Jurkat, Clone E6-1 (cell line): ENCODE measurements at places on chromosomes 3 and 15.

DNA sequence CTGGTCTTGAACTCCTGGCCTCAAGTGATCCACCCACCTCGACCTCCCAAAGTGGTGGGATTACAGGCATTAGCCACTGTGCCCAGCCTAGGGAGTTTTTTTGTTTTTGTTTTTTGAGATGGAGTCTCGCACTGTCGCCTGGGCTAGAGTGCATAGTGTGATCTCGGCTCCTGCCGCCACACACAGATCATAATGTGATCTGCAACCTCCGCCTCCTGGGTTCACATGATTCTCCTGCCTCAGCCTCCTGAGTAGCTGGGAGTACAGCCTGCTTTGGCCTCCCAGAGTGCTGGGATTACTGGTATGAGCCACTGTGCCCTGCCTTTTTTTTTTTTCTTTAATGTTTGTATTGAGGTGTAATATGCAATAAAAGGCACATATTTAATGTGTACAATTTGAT lies 78.2 kb downstream of the SMAD3 start:
- DNase-seq, result no peak

- no peak for DNase-seq
Observed at GRCh38 chr3:157500232-157500631, 3.0 kb downstream of the VEPH1 start.

DNA sequence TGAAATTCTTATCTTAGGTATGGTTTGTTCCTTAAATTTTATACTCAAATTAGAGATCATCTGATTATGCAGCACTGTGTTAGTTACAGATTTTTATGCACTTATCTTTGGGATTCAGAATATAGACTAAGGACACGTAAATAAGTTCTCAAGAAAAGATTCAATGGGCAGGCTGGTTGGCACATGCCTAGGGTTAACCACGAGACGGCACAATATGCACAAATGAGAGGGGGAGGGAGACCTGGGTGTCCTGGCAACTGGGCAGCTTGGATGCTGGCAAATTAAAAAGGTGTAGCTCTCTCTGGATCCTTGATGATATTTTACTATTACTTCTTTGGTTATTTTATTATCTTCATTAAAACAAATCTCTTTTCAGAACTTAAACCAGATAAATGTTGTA lies 672 bp downstream of the AADAC start:
- DNase-seq, result no peak

DNA sequence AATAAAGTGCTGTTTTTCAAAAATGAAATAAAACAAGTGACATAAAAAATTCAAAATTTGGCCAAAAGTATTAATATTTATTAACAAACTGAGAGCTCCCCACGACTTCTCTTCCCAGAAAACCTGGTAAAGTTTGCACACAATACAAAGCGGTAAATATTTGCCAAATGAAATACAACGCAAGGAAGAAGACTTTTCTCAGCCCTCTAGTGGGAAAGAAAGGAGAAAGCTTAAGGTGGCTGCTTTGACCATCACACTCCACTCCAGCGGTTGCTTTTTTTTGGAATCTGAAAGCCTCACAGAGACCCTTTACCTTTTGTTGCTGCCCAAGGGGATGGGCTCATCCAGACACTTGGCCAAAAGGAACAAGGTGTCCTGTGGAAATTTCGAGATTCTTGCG lies 1.1 kb upstream of the GK5 start:
- no peak for DNase-seq

DNA sequence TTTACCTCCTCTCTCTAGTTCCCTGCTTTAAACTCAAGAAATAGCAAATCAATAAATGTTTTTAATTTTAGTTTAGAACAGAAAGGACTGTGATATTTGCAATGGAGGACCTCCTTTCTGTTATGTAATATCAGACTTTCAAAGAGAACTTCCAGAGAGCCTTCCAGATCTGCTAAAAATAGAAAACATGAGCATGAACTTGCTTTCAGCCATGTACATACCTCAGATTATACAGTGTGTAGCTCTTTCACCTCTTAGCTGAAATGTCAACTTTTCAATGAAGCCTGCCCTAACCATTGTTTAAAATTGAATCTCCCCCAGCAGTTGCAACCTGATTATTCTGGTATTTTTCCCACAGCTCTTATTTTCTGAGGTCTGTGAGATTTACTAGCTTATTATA lies 12.6 kb downstream of the CAPN7 start:
- DNase-seq, result no peak

DNA sequence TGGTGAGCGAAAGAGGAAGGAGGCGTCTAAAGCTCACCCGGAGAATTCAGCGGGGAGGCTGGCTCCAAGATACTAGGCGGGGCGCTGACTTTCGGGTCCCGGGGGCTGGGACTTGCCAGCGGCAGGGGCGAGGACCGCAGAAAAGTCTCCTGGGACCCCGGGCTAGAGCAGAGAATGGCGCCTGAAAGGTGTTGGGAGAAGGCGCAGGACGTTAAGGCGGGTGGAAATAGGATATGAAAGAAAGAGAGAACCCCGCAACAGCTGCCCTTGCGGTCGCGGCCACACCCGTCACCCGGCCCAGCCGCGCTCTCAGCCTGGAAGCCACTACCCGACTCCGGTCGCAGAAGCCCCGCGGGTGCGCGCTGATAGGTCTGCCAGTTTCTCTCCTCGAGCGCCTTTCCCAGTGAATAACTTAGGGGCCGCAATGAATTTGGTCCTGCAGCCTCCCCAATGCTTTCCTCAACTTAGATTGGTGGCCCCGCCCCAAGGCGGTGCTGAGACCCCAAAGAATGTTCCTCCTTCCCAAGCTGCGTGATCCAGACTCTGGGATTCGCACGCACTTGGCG lies 604 bp downstream of the LTK start:
- DNase-seq, result no peak

DNA sequence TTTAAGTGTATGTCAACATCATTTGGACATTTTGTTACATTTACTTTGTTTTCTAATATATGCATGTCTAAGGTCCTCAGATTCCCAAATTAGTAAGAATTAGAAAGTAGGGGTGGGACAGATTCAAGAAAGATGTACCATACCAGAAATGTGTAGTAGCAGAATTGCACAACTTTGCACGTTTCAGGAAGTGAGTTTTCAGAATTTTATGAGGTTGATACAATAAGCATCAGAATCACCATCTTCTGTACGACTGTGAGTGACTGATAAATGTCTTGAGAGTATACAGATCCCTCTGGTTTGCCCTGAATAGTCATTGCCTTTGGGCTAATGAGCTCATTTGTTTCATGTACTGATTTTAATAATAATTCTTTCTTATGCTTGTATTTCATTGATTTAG lies 9.3 kb downstream of the ARIH2 start:
- DNase-seq, result no peak

DNA sequence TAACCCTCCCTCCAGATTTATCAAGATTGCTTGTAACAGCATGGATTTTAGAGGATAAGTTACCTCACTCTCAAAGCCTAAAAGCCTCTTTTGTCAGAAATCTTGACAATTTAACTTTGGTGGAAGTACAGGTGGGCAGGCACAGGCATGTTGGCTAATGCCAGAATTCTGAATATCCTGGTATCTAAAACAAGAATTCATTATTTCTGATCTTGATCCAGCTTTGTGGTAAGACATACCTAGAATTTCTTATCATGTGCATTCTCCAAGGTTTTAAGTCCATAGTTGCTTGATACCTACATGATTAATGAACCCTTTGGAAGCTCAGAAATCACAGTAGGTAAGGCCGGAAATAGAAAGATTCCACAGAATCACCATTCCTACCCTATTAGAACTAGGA lies 109.9 kb upstream of the TTC14 start:
- no peak for DNase-seq

DNA sequence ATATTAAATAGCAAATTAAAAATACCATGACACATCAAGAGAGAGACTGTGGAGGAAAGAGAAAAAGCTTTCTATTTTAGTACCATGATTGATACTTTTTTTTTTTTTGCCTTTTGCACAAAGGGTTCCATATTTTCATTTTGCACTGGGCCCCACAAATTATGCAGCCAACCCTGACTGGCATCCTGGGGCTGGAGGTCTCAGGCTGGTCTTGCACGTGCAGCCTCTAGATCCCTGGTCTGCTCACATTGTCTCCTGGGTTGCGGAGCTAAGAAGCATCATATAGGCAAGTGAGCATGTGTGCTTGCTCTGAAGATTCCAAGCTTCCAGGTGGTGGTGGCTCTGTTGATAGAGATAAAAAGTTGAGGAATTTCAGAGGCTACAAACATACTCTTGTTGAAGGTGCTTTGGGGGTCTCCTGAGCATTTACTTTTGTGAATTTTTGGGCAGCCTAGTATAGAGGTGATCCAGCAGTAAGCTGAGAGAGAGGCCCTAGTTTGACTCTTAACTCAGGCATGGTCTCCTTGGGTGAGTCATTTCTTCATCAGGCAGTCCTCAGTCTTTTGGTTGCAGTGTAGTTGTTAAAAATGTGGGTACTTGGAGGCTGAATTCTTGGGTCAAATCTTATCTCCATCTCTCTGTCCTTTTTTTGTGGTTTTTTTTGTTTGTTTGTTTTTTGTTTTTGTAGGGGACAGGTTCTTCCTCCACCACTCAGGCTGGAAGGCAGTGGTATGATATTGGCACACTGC lies 31.3 kb downstream of the SMAD3 start:
- DNase-seq, result no peak

- no peak for DNase-seq
Observed at GRCh38 chr3:42696356-42697288, 6.0 kb downstream of the HHATL start.

DNA sequence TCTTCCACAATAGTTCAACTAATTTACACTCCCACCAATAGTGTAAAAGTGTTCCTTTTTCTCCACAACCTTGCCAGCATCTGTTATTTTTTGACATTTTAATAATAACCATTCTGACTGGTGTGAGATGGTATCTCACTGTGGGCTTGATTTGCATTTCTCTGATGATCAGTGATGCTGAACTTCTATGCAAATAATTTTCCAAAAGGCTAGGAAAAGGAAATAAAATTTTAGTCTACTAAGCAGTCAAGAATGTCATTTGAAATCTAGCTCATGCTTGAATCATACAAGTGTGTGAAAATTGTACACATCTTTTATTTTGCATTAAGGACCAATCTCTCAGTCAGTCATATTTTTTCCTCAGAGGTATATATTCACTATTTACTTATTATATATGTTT lies 101.7 kb upstream of the UBP1 start:
- no peak for DNase-seq

GRCh38 chr15:80567721-80568157 lies 127.4 kb upstream of the ABHD17C start:
- DNase-seq, result peak; percentile 59

- no peak for DNase-seq
Observed at GRCh38 chr3:6132684-6133432, 728.1 kb upstream of the GRM7 start.

- no peak for DNase-seq
Observed at GRCh38 chr3:129974564-129974832, at the start of gene TRH. TSS of gene TRH (plus strand) at chr3:129974720. CDS start at chr3:129975817, 1,097 bp downstream.

GRCh38 chr3:14844386-14845170 lies 25.8 kb downstream of the FGD5 start:
- no peak for DNase-seq

DNA sequence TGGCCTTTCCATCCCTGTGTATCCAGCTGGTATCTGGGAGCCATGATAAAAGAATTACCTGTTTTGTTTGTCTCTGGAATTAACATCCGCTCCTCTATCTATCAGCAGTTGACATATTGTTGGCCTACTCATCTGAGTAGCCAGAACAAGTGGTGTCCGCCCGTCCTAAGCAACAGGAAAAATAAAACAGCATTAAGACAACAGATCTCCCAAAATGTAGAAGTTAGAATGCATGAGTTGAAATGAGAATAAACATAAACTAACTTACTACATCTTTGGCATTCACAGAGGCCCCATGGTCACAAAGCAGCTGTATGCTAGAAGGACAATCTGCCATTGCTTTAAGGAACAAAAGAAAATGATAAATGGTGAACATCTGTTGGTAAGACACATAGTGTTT lies 75.9 kb downstream of the UACA start:
- no peak for DNase-seq

GRCh38 chr3:136078421-136079364 lies 113.2 kb downstream of the PPP2R3A start:
- DNase-seq, result peak; percentile 31

- DNase-seq, result peak; percentile 86
Observed at GRCh38 chr3:47016934-47017435, 37.5 kb downstream of the NBEAL2 start.

DNA sequence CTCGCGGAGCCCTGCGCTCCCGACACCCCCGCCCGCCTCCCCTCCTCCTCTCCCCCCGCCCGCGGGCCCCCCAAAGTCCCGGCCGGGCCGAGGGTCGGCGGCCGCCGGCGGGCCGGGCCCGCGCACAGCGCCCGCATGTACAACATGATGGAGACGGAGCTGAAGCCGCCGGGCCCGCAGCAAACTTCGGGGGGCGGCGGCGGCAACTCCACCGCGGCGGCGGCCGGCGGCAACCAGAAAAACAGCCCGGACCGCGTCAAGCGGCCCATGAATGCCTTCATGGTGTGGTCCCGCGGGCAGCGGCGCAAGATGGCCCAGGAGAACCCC lies 464 bp downstream of the SOX2 start:
- no peak for DNase-seq
